ENCODE measurements at places on chromosomes 11 and 22.

- no peak for DNase-seq
Measured at GRCh38 chr22:49628391-49629260, 199.0 kb downstream of the BRD1 start.

DNA sequence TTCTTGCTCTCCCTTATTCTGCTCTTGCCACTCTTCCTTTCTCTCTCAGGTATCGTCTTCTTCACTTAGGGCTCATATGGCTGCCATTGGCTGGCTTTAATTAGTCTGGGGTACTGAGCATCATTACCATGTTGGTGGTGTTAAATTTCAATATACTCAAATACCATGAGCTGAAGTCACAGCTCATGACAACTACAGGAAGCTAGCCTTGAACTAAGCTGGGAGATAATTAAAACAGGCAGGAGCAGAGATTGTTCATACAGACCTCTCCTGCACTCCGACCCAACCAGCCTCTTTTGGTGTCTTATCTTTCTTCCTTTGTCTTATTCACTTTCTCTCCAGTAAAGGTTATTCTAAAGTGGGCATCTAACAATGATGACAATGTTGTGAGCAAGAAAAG lies 130.9 kb upstream of the BLID start:
- no peak for DNase-seq

DNA sequence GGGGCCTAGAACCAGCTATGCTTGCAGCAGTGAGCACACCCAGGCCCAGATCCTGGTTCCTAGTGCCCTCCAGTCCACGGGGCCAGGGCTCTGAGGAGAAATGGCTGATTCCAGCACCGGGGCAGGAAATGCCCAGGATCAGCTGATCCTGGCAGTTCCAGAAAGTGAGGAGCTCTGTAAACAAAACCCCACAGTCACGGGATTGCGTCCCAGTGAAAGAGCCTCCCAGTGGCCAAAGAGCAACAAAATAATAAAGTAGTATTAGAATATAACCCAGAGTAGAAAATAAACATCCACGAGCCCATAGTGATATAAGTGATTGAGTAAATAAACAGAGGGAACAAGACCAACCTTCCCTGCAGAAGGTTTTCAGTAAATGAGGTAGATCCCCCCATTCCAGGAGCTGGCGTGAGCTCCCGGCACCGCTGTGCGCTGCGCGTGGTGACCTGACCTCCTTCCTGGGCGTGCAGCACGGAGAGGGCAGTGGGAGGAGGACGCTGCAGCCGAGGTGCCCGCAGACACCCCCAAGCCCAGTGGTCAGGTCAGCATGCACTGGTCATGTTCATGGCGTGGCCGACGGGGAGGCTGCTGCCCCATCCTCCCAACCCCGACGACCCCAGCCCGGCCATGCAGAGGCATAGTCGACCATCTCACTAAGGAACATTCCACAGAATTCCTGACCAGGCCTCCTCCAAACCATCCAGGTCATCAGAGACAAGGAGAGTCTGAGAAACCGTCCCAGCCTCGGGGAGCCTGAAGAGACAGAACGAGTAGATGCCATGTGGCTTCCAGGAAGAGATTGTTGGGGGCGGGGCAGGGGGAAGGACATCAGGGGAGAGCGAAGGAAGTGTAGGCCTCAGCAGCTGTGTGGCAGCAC lies 19.8 kb downstream of the PTDSS2 start:
- DNase-seq = no peak

GRCh38 chr11:100963375-100963774 lies 166.2 kb downstream of the PGR start:
- no peak for DNase-seq

- DNase-seq = peak; percentile 40
Measured at GRCh38 chr11:107961480-107961879, 33.2 kb downstream of the RAB39A start.

DNA sequence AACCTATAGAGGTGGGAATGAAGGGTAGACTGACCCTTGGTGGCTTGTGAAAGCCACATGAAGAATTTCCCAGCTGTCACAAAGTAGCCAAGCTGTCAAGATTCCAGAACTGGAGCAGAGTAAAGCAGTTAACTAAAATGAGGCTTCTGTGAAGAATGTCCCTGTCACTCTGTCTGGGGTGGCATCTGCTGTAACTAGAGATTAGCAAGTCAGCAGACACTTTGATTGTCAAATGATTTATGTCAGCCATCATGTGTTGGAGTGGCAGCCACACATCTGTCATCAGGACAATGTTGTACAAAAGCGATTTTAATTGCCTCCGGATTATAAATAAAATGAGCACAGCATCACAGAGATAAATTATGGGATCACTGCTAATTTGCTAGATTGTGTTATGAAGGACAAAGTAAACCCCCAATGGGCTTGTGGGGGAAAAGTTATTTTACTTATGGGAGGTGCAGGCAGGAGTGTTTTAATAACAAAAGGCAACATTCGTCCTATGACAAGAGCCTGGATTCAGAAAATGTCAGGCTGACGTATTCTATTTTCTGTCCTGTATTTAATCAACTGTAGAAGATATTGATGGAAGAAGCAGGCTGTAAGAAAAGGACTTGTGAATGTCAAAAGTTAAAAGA lies 270.9 kb downstream of the FAM181B start:
- DNase-seq = no peak

DNA sequence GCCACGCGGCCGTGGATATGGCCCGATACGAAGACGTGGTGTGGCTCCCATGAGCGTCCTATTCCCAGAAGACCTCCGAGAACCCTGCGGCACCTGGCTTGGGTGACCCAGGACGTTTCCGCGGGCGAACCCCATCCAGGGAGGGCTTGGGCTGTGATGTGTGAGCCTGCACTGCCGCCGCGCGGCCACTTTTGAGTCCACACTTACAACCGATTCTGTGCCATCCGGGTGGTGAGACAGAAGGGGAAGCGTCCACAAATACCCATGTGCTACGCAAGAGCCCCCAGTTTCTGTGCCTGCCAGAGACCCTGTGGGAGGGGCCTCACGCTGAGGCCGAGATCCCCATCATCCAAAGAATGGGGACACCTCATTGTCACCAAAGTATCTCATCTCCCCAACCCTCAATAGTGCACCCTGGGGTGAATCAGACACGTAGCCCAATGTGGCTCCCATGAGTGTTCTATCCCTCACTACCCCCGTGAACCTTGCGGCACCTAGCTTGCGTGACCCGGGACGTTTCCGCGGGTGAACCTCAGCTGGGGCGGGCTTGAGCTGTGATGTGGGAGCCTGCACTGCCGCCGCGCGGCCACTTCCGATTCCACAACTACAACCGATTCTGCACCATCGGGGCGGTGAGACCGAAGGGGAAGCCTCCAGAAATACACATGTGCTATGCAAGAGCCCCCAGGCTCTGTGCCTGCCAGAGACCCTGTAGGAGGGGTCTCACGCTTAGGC lies 4.6 kb upstream of the H19 start:
- no peak for DNase-seq

GRCh38 chr11:33682446-33682845 lies 18.2 kb downstream of the C11orf91 start:
- no peak for DNase-seq

- no peak for DNase-seq
Measured at GRCh38 chr22:23775779-23776375, 3.2 kb downstream of the MMP11 start.

DNA sequence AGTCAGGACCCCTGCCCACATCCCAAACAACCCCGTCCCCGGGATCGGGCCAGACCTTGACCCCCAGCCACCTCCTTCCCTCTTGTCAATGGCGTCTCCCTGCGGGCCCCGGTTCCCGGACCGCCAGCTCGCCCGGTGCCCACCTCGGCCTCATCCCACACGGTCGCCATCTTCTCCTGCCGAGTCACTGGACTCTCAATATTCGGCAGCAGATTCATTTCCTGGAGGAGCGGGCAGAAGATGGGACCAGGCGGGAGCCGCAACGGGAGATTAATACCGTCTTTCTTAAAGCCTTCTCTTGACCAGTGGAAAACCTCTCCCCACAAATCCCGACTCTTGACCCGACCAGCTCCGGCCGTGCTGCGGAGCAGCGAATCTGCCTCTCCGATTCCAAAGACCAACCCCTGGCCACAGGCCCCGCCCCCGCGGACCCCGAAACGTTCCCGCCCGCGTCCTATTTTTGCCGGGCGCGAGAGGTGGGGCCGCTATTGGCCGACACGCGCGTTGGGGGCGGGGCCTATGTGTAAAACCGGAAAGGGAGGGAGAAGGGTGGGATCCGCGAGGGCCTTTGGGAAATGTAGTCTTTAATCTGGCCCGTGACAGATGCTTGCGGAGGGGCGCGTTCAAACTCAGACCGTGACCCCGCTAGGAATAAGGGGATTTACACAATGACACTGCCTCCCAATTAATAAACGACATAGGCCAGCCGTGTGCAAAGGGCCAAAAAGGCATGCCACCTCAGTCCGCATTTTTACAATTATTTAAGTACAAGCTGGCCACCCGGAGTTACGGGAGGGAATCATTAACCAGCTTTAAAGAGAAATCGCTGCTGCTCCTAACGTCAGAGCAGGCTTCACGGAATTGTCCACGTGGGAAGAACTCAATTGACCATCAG lies at the start of gene PSMC3:
Gene PSMC3 (minus strand): TSS at position 378 of the 895 bp plus-strand sequence. CDS start 160 bp downstream, at position 218.
- peak; percentile 98 for DNase-seq

DNA sequence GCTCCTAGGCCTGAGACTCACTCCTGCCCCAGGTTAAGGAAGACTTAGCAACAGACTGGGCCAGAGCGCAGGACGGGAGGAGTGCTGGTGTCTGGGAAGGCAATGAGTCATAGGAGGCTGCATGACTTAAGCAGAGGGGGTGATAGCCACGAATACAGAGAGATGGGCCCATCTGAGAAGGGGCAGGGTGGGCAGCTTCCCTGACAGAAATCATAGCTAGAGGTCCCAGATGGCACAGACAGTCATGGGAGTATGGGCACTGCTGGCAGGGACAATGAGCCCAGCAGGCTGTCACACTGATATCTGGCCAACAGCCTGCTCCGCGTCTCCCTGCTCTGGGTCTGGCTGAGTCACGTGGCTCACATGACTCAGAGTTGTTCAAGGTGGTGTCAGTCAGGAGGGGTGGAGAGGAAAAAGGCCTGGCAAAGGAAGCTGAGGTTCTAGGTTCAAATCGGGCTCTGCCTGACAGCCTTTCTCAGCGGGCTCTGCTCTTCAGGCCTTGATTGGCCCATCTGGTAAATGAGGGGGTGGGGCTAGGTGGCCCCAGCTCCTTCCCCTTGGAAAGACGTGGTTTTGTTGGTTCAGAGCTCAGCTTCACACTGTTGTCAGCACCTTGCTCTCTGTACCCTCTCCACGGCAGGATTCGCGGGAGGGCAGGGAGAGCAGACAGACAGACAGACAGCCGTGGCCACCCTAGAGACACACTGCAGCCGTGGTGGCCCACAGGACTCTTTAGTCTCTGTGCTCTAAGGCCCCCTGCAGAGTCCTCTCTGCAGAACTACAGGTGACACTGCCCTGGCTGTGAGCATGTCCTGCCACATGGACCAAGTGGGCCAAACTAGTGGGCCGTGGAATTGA lies 47.8 kb downstream of the DBX1 start:
- no peak for DNase-seq

- DNase-seq = no peak
Measured at GRCh38 chr11:6695377-6695776, 12.2 kb upstream of the MRPL17 start.

- no peak for DNase-seq
Measured at GRCh38 chr11:115469361-115469760, 34.9 kb downstream of the CADM1 start.

- no peak for DNase-seq
Measured at GRCh38 chr22:31945971-31946680, 1.8 kb downstream of the YWHAH start.

GRCh38 chr11:125441648-125442410 lies 54.2 kb downstream of the FEZ1 start:
- DNase-seq = no peak

GRCh38 chr11:121552154-121552553 lies 99.4 kb upstream of the SORL1-AS1 start:
- DNase-seq = no peak
